ENCODE measurements at places on chromosomes 6 and 20.

DNA sequence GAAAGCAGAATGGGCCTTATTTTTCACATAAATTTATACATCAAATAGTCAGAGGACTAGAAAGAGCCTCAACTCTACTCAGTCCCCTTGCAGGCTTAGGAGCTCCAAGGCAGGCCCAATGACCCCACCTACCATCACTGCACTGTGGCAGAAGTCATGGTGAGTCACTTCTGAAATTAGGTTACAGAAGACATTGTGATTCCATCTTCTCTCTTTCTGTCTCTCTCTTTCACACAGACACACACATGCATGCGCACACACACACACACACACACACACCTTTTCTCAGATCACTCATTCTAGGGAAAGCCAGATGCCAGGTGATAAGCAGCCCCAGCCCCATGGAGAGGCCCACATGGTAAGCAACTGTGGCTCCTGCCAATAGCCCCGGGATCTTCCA lies 103.8 kb downstream of the C6orf118 start:
- no peak for DNase-seq

- DNase-seq = no peak
These were observed 21.6 kb downstream of the C6orf163 start for GRCh38 chr6:87366072-87366827.

GRCh38 chr6:136304410-136304809 lies 14.8 kb upstream of the BCLAF1 start:
- DNase-seq = no peak

DNA sequence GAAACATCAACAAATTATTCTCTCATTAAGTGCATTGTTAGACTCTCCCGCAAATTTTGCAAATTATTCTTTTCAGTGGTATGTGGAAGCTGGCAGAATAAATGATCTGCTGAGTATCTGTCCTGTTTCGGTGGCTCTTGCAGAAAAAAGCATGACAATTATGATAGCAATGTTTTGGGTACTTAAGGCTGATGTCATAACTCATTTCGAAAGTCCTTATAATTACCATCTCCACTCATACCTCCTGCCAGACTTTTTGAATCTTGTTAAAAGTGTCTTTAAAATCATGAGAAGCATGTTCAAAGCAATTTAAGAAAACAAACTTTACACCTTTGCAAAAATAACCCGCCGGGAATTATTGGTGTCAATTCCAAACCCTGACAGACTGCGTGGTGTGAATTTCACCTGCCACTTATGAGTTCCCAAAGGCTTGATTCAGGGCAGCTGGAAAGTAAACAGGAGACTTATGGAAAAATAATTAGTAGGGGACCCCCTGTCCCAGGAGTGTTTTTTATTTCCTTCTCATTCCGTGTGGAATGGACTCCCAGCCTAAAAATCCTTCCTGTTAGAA lies 87.6 kb upstream of the E2F3 start:
- no peak for DNase-seq

- DNase-seq = no peak
These were observed 5.5 kb downstream of the SNRPB start for GRCh38 chr20:2465100-2465499.

DNA sequence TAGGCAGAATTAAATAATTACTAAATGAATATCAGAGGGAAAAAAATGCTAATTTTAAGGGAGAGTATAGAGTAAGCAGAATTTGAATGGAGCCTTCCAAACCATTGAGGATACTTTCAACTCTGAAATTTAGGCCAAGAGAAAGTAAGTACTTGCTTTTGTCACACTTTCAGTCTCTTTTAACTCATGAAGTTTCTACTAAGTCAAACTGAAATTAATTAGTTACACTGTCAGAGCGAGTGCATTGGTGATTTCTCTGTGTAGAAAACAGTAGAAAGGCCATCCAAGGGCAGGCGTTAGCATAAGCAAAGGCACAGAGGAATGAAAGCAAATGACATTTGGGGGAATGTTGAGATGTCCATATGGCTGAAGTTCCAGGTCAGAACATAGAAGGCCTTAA lies 92.9 kb downstream of the PLEKHG1 start:
- DNase-seq = no peak

DNA sequence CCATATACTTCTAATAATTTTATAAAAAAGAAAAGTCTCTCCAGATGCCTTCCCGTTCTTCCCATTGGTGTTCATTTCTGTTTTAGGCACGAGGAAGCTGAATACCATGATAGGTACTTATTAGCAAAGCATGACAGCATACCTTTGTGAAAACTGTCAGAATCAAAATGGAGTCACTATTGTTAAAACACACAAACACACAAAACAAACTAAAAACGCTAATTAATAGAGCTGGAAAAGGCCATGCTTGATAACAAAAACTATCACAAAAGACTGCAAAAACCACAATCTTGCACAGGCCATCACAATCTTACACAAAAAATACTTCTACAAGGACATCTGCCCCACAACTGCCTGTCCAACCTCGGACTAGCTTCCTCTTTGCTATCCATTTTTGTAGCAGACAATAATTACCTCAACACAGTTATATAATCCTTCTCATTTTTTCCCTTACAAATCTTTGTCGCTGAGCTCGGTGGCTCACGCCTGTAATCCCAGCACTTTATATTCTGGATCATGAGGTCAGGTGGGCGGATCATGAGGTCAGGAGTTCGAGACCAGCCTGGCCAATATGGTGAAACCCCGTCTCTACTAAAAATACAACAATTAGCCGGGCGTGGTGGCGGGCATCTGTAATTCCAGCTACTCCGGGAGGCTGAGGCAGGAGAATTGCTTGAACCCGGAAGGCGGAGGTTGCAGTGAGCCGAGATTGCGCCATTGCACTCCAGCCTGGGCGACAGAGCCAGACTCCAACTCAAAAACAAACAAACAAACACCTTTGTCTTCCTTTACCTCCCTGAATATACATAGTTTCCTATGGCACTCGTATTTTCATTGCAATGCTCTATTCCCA lies 3.2 kb upstream of the ABT1 start:
- DNase-seq = no peak

DNA sequence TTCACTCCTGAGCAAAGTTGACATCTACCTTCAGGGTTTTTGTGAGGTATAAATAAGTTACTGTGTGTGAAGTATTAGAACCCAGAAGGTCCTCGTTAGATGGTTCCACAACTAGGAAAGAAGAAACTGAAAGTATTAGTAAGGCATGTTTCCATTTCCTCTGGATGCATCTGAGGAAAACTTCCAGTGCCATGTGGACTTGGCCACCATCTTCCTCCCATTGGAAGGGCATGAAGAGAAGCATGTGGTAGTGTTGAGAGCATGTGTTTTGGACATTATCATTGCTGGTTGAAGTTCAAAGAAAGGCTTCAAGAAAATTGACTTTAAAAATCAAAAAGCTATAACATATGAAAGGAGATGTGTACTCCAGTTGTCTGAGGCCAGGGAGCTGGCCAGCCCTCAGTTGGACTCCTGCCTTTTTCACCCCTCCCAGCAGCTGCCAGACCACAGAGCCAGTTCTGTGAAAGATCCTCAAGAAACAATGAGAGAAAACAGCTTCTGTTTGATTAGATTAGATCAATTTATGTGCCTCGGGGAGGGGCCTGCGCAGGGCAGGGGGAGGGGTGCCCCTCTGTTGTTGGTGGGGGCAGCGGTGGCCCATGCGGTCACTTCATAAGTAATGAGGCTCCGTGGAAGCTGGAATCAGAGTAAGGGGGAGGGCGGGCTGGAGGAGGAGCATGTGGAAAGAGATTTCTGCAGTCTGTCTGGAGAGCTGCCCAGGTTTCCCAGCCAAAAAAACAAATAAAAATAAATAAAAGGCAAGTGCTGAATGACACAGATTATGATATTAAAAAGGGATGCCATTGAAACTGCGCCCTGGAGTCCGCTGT lies 154.0 kb downstream of the JARID2 start:
- no peak for DNase-seq

DNA sequence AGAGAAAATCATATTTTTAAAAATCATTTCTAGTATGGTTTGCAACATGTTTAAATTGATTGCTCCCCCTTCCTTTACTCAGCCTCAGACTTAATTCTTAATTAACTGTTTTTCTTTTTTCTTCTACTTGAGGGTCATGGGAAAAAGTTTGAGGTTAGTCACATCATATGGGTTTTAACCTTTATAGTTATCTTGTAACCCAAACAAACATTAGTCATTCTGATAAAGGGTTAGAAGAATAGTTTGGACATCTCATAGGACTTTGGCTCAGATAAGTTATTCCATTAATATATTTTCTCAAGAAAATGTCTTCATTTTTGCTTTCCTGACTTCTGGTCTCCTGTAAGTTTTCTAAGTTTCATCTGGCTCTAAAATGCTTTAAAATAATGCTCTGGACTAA lies 34.5 kb upstream of the TSPYL1 start:
- no peak for DNase-seq

DNA sequence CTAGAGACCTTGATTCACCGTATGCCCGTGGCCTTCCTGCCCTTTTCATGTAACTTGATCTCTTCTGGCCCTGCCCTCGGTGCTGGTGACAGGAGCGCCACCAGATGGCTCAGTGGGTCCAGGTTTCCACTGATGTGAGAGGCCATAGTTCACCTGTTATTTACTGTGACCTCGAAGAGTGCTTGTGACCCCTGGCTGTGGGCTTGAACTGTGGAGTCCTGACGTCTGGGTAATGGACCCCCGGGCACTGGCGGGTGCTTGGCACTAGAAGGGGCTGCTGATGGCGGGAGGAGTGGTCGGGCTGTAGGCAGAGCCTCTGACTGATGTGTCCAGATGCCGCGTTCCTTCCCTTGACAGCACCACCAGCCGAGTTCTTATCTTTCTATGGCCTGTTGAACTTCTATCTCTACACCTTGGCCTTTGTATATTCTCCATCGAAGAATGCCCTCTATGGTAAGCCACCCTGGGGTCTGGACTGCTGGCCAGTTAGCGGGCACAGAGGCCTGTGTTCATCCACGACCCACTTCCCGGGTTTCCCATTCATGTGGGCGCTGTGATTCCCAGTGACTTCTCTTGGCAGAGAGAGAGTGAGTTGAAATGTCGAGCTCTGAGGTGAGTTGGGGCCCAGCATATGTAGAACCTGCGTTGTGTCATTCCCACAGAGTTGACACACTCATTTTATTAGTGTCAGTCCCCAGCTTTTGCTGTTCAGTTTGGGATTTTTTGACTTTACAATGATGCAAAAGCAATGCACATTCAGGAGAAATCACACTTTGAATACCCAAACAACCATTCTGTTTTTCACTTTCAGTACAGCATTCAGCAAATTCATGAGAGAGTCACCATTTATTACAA lies 14.9 kb downstream of the DYNLT1 start:
- DNase-seq = no peak

- no peak for DNase-seq
These were observed 296.3 kb upstream of the JAG1 start for GRCh38 chr20:10970109-10970508.

DNA sequence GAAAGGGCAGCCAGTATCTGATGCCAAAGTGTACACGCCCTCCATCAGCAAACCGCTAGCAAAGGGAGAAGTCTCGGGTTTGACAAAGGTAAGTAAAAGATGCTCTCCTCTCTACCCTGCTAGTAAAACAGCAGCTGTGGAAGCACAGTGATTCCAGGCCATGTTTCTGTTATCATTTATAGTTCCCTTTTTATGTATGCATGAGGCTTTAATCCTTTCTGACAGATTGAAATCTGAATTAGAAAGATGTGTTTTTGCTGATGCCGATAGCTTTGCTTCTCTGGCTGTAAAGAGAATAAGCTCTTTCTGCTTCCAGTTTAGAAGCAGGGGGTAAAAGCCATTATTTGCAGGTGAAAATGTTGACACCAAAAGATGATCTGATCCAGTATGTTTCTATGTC lies 392.4 kb upstream of the SOX4 start:
- DNase-seq = no peak

DNA sequence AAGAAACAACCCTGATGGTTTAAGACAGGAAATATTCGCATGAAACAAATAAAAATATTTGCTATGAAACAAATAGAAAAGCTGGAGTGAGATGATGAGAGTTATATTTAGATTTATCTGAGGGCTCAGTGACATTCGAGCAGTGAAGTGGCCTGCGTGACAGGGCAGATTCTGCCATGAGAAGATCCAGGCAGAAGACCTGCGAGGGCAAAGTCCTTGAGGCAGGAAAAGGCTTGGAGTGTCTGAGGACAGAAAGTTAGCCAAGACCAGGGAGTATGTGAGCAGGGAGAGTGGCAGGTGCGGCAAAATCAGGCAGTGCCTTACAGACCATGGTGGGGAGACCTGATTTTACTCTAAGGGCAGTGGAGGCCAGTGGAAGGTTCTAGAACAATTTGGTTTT lies 66.9 kb upstream of the RIN2 start:
- DNase-seq = no peak

GRCh38 chr6:51292659-51293058 lies 474.0 kb downstream of the TFAP2B start:
- no peak for DNase-seq

- no peak for DNase-seq
These were observed 54.9 kb downstream of the PRR18 start for GRCh38 chr6:166253281-166253681.

DNA sequence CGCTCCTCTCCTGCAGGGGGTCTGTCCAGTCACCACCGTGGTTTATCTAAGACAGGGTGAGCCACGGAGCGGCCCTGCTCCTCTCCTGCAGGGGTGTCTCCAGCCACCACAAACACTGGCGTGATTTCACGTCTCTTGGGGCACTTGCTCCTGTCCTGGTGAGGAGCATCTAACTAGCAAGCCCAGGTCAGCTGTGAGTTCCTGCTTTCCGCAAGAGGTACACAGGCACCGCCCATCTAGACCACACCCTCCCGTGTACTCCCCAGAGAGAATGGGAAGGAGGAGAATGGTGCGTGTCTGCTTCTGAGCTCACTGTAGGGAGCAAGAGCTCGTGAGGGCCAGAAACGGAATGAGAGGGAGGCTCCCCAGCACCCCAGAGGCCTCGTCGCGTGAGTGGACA lies 40.7 kb downstream of the DACT2 start:
- DNase-seq = no peak

- no peak for DNase-seq
These were observed 71.2 kb downstream of the PDE7B start for GRCh38 chr6:135922746-135923145.
